ENCODE measurements at places on chromosomes 3 and 15.

DNA sequence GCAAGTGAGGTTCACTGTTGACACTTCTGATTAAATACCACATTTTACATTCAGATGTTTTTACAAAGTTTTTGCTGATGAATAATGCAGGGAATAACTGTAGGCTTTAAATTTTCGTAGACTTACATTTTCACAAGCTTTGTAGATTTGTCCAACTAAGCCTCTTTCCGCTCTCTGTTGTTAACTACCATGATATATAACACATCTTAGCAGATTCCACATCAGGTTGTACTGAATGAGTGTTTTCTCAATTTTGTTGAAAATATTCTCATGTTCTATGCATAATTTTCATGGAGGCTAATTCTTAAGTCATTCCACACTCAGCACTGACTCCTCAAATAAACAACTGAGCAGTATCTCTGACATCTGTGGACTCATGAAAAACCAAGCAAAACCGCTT is 168.3 kb downstream of the RSRC1 start:
- no peak for DNase-seq

DNA sequence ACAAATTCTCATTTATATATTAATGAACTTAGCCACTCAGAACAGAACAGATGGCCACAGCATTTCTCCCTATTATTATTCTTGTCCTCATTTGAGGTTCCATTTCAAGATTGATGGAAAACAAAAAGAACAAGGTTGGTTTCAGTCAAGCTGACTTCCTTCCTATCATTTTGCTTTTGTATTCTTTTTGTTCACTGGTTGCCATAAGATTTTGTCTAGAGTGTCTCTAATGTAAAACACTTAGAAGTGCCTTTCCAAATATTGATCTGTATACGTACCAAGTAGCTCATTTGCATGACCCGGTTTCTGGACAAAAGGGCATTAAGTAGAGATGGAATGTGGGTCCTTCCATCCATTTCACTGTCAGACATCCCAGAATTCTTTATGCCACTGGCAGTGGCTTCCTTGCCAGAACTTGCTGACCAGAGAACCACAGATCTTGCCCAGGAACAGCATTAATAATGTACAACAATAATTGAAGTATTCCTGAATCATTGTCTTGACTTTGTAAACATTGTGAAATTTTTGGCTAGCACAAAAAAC is 63.8 kb downstream of the PEX5L start:
- DNase-seq, result no peak

DNA sequence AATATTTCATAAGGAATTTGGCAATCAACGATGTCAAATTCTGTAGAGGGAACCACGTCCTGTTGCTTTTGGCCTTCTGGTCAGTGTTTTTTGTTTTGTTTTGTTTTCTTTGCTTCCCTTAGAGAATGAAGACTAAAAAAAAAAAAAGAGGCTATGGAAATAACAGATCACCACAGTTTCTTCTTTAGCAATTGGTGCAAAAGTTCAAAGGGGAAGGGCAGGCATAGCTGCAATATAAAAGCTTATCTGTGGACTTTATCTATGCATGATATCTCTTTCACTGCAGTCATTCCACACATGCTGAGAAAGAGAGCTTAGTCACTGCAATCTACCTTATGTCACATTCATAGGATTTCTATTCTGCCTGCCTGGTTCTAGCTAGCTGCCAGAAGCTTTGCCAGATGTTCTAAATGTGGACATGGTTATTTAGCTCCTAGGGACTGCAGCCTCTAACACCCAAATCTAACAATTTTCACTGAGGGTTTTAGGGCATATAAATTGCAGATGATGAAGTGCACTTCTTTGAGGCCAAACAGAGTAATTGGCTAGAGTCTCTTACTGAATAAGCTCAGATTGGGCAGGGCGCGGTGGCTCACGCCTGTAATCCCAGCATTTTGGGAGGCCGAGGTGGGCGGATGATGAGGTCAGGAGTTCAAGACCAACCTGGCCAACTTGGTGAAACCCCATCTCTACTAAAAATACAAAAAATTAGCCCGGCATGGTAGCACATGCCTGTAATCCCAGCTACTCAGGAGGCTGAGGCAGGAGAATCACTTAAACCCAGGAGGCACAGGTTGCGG is 637.2 kb downstream of the NTRK3 start:
- no peak for DNase-seq

GRCh38 chr3:190165253-190165652 is 44.6 kb upstream of the P3H2 start:
- DNase-seq, result no peak

GRCh38 chr15:80562033-80562432 is 133.1 kb upstream of the ABHD17C start:
- no peak for DNase-seq

DNA sequence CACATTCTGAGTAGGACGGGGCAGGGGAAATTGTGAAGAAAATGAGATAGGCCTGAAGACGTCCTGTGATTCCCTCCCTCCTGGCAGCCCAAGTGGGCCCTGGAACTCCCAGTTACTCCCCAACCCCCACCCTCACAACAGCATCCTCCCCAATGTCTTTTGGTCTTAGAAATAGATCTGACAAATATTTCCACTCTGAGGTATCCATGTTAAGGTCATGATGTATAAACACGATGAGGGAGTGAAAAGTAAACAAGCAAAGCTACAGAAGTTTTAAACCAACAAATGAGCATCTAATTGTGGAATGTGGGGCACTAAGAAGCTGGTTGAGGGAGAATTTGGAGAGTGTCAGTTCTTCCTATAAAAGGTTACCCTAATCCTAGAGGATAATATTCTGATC is 103.7 kb upstream of the AADACL2 start:
- no peak for DNase-seq

- no peak for DNase-seq
Measured at GRCh38 chr3:17195192-17195611, 310.4 kb downstream of the PLCL2 start.

DNA sequence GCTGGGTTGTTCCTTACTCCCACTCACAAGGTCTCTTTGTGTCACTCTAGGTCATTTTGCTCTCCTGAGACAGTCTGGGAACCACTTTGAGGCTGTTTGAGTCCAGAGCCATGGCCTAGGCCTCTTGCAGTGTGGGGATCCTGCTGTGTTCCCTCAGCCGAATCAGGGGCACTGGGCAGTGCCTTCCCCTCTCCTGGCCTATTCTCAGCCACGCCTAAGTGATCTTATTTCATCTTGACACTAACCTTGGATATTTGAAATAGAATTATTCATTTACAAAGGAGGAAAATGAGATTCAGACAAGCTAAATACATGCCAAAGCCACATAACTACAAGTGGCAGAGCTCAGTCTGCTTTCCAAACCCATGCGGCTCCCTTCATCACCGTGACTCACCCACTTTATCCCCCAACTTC is 557.2 kb upstream of the TBL1XR1 start:
- no peak for DNase-seq

GRCh38 chr3:140391061-140391460 is 286.8 kb upstream of the TRIM42 start:
- no peak for DNase-seq

DNA sequence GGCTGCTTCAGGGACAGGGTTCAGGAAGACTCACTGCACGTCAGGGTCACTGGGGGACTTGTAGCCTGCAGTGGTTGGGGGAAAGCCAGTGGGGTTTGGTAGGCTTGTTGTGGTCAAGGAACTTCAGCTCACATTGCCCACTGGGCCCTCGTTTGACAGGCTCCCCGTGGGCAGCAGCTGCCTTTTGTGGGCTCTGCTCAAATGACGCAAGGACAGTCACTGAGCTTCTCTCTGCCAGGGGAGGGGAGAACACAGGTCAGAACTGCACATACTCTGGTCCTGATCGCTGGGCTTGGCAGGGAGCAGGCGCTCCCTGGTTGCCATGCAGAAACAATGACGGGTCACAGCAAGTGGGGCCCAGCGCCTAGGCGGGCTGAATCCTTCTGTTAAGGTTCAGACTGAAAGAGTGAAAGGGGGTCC is 45.5 kb downstream of the FAM174B start:
- DNase-seq, result no peak

GRCh38 chr3:33799202-33799551 is 747 bp downstream of the PDCD6IP start:
- no peak for DNase-seq

DNA sequence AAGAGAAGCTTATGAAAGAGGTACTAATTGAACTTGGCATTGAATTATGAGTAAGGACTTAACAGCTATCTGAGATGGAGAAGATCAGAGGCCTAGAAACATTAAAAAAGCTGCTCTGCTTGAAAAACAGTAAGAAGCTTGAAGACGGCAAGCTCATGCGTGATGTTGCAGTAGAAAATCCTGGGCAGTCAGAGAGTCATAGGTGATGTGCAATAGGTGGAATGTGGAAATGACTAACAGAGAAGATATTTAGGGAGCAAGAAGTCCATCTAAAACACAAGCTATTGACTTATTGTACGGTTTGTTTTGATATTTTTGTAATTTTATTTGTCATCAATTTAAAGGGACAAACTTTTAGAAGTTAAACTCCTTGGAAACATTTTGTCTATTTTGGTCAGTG is 1101.4 kb downstream of the ROBO2 start:
- DNase-seq, result no peak

GRCh38 chr3:97655971-97656370 is 108.6 kb upstream of the ARL6 start:
- no peak for DNase-seq

DNA sequence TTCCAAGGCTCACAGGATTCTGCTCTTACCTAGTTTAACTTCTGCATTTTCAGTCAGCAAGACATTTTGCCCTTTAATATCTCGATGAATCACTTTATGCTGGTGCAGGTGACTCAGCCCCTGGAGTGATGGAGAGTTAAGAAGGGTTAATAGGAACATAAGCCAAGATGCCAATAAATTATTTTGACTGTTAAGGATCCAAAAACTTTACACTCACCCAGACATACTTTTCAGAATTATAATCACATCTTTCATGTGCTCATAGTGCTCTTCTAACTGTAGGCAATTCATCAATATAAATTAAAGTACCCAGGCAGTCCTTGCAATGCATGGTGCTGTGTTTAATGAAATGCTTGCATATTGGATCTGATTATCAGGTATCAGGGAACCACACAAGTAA is 164.1 kb upstream of the SLC2A2 start:
- no peak for DNase-seq

DNA sequence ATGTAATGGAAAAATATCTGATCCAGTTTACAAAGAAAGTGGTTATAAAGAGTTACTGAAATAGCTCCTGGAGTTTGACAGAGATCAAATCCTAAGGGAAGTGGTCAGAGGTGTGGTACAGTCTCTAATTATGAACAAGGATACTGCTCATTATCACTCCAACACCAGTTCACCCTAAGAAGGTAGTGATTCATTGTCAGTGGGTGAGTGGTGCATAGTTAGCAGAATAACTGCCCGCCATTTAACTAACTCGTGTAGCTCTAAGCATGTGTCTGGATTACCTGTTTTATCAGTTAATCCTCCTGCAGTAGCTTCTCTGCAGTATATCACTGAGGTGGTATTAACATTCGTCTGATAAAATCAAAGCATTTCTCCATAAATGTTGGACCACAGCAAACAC is 700.1 kb downstream of the NLGN1 start:
- no peak for DNase-seq

- DNase-seq, result no peak
Measured at GRCh38 chr3:125213946-125214542, 1.5 kb upstream of the SLC12A8 start.

DNA sequence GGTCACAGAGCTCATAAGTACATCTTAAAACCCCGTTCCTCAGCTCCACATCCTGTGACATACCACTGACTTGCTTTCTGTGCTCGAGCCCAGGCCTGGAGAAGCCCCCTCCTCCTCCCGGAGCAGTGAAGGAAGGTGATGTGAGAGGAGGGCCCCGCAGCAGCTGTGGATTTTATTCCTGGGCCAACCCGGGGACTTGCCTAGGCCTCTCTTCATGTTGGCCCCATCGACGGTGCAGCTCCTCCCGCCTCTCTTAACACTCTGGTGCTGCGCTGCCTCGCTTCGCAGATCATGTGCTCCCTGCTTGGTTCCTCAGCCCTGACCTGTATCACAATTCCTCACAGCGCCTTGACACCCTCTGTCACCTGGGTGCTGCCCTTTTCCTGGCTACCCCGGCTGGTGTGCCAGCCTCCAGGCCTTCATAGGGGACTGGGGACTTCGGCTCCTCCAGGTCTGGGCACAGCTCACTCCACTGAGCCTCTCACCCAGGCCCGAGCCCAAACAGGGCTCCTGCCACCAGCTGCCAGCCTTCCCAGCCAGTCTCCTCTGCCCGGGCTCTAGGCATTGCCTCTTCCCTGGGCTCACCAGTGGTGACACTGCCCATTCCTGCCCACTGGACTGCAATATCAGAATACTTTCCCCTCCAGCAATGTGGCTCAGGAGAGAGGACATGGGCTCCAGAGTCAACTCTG is 21.5 kb downstream of the MAGEF1 start:
- DNase-seq, result no peak

DNA sequence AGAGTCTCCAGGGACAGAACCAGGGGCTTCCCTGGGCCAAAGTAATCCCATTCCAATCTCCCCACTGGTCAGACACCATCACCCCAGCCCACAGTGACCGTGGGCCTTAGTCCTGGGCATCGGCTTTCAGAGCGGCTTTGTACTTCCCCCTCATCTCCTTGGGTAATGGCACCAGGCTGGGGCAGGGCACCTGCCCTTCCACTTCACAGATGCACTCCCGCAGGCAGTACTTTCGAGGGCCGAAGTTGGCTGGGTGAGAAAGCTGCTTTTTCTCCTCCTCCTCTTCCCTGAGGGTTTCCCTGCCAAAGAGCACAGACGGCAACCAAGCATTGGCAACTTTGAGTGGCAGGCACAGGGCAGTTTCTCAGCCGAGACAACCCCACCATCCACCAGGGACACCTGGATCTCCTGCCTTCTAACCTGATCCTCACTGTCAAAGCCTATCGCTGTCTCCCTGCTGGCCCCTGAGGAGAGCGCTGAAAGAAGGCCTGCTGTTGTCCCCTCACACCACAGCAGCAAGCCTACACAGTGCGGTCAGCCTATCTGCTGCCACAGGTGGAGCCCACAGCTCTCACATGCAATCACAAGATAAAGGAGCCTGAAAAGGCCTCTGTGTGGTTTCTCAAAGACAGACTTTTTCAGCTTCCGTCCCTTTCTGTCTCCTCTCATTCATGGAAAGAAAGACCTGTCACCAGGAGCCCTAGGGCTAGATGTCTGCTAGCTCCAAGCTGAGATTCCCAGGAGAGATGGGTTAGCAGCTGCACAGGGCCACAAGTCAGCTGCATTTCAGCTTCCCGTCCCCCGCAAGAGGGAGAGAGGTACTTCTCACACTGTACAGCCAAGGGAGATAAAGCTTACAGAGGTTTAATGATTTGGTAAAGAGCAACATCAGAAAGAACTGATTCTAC is 12.5 kb downstream of the MRPS25 start:
- no peak for DNase-seq

- DNase-seq, result no peak
Measured at GRCh38 chr3:149955449-149955848, 15.2 kb downstream of the PFN2 start.

DNA sequence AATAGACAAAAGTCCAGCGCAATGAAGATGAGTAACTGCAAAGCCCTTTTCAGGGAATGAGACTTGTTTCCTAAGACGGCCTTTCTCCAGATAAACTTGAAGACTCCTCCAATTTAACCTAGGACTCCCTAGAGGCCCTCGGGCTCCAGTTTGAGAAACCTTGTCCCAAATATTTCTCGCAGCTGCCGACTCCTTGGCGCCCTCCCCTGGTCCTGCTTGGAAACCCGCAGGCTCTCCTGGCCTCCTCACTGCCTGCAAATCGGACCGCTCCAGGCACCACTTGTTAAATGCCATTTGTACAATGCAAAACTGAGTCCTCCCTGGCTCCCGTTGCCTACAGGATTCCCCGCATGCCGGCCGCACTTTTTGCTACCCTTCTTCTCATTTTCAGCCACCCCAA is 36.8 kb downstream of the MUC4 start:
- DNase-seq, result no peak

GRCh38 chr3:196502775-196503195 is 783 bp downstream of the RNF168 start:
- DNase-seq, result peak; percentile 33

All from stimulated activated CD8-positive, alpha-beta memory T cell treated with anti-CD3 and anti-CD28 coated beads, Interleukin-15, amount 100 ng/mL, for 1 hour (primary cell).